ENCODE measurements at places on chromosomes 11 and 22. TPM values are rescaled to one million over a fixed set of nuclear protein-coding genes. Genes with fewer than 3 reads are reported as not detected.

EIF1AD gene
- 39.8 TPM for total RNA-seq

DNHD1 gene
- total RNA-seq = 2.4 TPM

MRPL40 gene
- 45.8 TPM for total RNA-seq

SLC25A45 gene
- total RNA-seq = 15.2 TPM

IGF2 gene
- total RNA-seq = 2.9 TPM

MUC5B gene
- 1.6 TPM for total RNA-seq

FOLH1 gene
- not detected for total RNA-seq
